ENCODE measurements at places on chromosomes 16 and 17.

DNA sequence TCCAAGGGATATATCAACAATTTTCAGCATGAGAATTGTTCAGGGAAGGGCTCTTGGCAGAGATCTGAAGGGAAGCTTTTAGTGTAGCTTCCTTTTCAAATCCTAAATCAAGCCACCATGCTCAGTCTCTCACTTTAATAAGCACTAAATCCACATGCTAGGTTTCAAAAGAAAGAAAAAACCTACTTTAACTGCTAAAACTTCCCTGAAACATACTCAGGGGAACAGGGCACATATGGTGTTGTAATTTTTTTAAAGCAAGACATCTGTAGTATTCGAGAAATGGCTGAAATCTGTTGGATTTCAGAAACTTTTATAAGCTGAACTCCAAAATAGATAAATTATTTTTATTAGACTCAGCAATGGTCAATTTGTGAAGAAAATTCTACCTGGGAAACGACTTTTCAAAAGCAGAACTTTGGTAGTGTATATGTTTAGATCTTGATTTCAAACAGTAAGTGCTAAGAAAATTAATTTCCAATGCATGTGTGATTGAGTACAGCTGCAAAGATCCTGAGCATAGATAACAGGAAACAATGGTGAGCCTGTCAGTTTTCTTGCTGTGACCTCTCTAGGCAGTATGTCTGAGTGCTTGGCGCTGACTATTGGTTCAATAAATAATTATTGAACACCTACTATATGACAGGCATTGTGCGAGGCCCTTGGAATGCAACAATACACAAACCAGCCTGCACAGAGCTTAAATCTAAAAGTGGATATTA lies 804.5 kb upstream of the SOX9 start:
- DNase-seq, result no peak

GRCh38 chr16:75461575-75461974 lies 2.9 kb downstream of the TMEM170A start:
- no peak for DNase-seq

- DNase-seq, result no peak
Observed at GRCh38 chr16:11734025-11734652, 8.5 kb downstream of the TXNDC11 start.

DNA sequence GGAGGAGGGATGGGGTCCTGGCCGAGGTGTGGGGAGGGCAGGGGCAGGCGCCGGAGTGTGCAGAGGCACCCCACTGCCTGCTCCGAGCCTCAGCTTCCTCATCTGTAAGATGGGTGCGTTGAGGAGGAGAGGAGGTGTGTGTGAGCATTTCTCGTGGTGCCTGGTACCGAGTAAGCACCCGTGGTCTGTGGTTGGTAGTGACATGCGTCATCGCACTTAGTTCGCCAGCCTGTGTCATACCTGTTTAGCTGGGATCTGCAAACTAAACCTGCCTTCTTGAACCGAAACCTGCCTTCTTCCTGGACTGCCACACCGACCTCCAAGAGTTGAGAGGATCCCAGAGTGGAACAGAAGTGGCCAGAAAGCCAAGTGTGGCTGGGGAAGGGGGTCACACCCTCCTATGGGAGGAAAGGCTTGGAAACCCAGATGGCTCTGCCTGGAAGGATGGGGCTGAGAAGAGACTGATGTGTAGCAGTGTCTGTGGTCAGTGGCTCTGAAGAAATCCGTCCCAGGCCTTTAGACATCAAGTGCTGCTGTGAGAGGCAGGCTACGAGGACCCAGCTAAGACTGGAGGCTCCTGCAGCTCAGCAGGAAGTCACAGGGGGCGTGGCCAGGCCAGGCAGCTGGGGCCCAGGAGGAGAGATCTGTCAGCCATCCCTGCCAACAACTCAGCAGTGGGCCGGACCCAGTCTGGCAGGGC lies 162.6 kb upstream of the PLCG2 start:
- DNase-seq, result peak; percentile 64

DNA sequence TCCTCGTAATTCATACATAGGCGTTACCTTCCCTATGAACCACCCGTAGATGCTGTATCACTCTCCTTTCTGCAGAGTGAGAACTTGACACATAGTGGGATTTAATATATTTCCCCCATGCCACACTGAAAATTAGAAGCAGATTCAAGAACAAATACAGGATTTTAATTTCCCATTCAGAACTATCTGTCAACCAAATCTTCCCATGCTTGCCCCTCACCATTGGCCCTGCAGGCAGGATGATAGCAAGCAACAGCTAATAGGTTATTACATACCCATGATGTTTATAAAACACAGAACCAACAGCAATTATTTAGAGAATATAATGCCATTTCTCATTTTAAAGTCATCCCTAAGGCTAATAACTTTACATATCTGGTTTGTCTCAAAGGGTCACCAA lies 55.0 kb upstream of the GNAO1 start:
- DNase-seq, result no peak

- DNase-seq, result peak; percentile 76
Observed at GRCh38 chr17:76452660-76453430, at the start of gene UBE2O. Gene UBE2O, minus strand, starts transcription at chr17:76453152. Its CDS starts 11 bp downstream, at chr17:76453141.

GRCh38 chr17:82560252-82560642 lies 40.7 kb downstream of the FOXK2 start:
- no peak for DNase-seq

GRCh38 chr16:13571036-13571435 lies 348.9 kb upstream of the ERCC4 start:
- DNase-seq, result no peak

- DNase-seq, result no peak
Observed at GRCh38 chr16:85396879-85397871, 215.9 kb upstream of the GSE1 start.

GRCh38 chr16:66188917-66189725 lies 177.4 kb upstream of the CDH5 start:
- DNase-seq, result peak; percentile 93

DNA sequence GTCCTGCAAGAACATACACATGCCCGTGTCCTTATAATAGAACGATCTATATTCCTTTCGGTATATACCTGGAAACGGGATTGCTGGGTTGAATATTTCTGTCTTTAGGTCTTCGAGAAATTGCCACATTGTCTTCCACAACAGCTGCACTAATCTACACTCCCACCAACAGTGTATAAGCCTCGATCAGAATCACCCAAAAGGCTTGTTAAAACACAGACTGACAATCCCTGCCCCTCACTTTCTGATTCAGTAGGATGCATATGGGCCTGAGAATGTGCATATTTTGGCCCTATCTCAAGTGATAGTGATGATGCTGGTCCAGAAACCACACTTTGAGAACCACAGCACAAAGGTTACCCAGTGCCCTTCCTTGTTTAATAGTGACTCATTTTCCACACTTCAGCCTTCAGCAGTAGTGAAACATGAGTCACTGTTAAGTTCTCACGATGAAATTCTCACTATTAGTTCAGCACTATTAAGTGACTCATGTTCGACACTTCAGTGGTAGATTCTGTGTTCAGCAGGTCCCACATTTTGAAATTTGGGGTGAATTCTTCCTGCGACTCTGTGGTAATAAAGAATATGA lies 215.6 kb downstream of the GRIN2A start:
- peak; percentile 2 for DNase-seq

DNA sequence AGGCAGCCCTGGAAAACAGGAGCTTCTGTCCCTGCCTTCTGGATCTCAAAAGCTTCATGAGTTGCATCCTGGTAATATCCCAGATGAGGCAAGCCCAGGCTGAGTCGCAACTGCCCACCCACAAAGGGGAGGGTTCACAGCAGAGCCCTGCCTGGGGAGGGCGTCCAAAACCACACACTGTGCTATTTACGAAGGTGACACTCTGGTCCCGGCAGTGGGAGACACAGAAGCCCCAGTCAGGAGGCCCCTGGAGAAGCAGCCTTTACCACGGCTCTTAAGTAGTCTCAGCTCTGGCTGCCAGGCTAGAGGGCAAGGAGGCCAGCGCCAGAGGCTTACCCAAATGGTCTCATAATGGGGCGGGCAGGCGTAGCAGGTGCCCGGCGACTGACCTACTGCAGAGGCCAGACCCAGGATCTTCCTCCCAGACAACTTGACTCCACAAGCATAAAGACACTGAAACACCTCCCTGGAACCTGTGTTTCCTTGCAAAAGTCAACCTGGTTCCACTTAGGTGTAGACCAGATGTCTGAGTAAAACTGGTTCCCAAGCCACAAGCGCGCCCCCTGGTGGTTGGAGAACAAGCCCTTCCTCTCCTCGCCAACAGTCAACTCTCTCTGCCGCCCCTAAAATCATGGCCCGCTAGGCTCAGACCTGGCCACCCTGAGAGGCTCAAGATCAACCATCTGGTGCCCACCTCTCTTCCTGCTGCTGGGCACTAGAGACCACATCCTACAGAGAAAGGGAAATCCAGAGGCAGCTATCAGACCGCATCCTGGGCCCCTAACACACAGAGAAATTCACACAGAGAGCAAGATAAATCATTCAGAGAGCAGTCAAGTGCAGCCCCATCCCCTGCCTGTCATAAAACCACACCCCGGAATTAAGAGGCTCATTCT lies 5.2 kb downstream of the AXIN2 start:
- DNase-seq, result peak; percentile 64

DNA sequence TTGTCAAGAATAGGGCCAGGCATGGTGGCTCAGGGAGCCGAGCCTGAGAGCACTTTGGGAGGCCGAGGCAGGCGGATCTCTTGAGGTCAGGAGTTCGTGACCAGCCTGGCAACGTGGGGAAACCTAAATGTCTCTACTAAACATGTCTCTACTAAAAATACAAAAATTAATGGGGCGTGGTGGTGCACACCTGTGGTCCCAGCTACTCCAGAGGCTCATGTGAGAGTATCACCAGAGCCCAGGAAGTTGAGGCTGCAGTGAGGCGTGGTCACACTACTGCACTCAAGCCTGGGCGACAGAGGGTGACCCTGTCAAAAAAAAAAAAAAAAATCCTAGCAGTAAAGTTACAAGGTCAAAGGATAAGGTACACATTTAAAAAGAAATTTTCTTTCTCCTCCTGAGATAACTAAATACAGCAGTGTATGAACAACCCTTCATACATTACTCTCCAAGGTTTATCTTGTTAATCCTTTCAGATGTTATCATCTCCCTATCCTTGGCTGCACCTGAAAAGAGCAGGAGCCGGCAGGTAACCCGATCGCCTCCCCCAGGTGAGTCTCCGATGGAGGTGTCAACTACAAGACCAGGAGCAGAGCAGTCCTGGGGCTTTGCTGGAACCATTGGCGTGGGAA lies 122.3 kb downstream of the GOSR1 start:
- DNase-seq, result no peak

- DNase-seq, result no peak
Observed at GRCh38 chr17:64024781-64025731, 4.6 kb upstream of the ICAM2 start.

All from fibroblast of the aortic adventitia (primary cell).